ENCODE measurements at places on chromosomes 7 and 10.

DNA sequence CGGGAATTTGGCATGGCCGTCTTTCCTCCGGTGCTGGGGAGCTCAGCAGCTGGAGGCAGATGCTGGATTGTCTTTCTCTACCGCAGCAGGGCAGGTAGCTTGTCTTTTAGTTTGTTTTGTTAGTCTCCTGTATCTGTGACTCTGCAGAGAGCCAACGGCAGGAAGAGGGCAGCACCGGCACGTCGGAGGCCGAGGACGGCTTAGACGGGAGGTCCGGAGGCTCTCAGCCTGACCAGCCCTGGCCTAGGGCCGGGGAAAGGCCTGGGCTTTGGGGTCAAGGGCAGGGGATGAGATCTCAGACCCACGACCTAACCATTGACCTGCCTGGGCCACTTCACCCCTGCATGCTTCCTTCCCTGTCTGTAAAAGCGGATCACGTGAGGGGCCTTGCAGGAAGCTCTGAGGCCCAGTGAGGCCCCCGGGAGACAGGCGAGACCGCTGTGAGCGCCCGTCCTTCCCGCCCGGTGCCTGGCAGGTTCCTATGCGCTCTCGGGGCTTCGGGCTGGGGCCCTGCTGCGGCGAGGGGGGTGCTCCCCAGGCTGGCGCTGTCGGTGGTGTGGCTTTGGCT, 72.7 kb downstream of the LHPP start:
- no peak for DNase-seq

DNA sequence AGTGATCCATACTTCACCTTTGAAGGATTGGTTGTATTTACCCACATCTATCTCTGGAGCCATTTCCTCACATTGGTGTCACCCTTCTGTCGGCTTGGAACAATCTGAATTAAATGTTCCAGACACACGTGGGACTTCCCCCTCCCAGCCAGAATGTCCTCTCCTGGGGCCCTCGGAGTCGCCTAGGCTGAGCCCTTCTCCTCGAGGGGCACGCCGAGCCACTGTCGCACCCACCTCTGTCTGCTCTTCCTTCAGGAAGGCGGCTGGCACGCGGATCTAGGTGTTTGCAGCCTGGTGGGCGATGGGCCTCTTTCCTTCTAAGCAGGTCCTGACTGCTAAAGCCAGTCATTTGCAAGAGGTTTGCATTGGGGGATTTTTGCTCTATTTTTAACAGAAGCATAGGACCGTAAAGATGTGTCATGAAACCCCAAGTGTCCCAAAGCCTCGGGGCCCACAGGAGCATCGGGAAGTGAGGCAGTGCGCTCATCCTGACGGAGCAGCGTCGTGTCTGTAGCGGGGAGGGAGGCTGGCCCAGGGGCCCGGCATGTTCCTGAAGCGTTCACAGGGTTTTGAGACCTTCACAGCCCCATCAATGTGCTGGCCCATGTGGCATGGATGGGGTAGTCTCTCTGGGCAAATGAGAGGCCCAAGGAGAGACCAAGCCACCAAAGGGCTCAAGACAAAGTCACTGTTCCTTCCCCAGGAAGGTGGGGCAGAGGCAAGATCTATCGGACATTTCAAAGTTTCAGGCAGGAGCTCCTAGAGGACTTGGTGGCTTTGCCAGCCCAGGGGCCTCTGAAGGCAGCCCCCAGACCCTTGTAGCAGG, 86.7 kb downstream of the RGS10 start:
- no peak for DNase-seq

DNA sequence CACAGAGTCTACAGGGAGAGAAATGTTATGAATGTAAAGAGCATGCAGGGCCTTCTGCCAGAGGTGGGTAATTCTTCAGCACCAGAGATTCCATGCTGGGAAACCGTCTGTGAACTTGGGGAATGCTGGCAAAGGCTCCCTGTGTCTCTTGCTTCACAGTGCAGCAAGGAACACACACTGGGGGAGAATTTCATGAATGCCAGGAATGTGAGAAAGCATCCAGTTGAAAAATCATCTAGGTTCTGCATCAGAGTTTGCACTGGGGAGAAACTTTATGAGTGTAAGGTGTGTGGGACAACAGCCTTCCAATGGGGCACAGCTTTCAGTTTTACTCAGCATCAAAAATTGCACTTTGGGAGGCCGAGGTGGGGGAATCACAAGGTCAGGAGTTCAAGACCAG, 224.3 kb upstream of the IGFBP3 start:
- no peak for DNase-seq

GRCh38 chr7:50321487-50322067, 17.1 kb downstream of the IKZF1 start:
- no peak for DNase-seq

DNA sequence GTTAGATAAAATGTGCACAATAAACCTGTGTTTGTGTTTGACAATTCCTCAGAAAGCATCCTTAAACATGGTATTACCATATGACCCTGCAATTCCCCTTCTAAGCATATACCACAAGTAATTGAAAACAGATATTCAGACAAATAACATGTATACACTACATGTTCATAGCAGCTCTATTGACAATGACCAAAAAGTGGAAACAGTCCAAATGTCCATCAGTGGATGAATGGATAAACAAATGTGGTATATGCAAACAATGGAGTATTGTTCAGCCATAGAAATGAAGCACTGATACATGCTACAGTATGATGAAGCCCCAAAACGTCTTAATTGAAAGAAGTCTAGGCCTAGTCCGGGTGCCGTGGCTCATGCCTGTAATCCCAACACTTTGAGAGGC, 280.1 kb downstream of the OTUD1 start:
- no peak for DNase-seq

- DNase-seq, result no peak
These were observed 259.9 kb downstream of the SKIDA1 start for GRCh38 chr10:21265622-21266021.

DNA sequence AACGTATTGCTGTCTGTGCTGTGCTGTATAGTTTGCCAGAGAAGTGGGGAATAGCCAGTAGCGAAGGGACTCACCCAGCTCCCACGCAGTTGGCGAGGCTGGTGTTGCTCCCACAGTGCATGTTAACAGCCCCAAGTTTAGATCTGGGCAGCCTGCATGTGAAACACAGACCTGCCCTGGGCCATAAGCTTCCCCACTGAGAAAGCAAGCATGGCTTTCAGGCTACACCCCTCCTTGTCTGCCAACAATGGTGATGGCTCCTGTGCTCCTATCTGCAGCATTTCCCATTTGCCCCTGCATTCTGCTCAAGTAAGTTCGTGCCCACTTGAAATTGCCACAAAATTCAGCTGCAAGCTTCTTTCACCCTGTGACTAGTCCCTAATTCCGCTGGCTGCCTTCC, 57.5 kb downstream of the IPMK start:
- no peak for DNase-seq
